ENCODE measurements at places on chromosomes 2 and 18. TPM values are rescaled to one million over a fixed set of nuclear protein-coding genes. Genes with fewer than 3 reads are reported as not detected.

LYPD6 gene
- not detected for total RNA-seq

TXNDC2 gene
- total RNA-seq, result 0.16 TPM

IL1B gene
- total RNA-seq, result 0.63 TPM

SH3RF3 gene
- 1.9 TPM for total RNA-seq

NLRC4 gene
- total RNA-seq, result not detected

CCDC141 gene
- not detected for total RNA-seq

MROH2A gene
- not detected for total RNA-seq

FAM228A gene
- total RNA-seq, result 0.09 TPM

SAG gene
- total RNA-seq, result not detected

UGT1A4 gene
- not detected for total RNA-seq

VAMP5 gene
- 32.5 TPM for total RNA-seq

GKN1 gene
- not detected for total RNA-seq

CD8B2 gene
- not detected for total RNA-seq

WNT6 gene
- not detected for total RNA-seq
